ENCODE measurements at places on chromosomes 7 and 10.
A peak's percentile ranks its signal among the peaks of the same experiment; 100 is the strongest.

GRCh38 chr10:5648494-5649457, 17.6 kb downstream of the ASB13 start:
- DNase-seq: no peak

GRCh38 chr10:51080311-51081006, 6.2 kb downstream of the PRKG1 start:
- no peak for DNase-seq

DNA sequence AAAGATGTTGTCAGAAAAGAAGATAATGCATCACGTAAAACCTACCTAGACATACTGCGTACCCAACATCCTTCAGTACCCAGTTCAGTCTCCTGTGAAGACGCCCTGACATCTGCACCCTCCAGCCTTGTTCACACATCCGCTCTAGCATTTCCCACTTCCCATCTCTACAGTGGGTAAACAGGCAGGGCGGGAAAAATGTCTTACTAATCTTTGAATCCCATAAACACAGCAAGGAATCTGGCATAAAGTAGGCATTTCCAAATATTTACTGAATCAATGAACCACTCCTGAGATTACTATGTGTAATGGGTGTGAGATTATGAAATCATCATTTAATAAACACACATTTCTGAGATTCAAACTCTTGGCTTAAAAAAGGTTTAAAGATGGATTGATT, 132.8 kb downstream of the GLI3 start:
- no peak for DNase-seq

GRCh38 chr10:71246591-71247413, 34.4 kb downstream of the UNC5B start:
- no peak for DNase-seq

- DNase-seq: peak; percentile 16
These were observed 451.9 kb downstream of the DPP6 start for GRCh38 chr7:154503962-154504550.

- DNase-seq: no peak
These were observed 408.4 kb upstream of the SHH start for GRCh38 chr7:156220701-156221100.

- DNase-seq: peak; percentile 65
These were observed 652 bp upstream of the PODXL start for GRCh38 chr7:131556909-131557651.

DNA sequence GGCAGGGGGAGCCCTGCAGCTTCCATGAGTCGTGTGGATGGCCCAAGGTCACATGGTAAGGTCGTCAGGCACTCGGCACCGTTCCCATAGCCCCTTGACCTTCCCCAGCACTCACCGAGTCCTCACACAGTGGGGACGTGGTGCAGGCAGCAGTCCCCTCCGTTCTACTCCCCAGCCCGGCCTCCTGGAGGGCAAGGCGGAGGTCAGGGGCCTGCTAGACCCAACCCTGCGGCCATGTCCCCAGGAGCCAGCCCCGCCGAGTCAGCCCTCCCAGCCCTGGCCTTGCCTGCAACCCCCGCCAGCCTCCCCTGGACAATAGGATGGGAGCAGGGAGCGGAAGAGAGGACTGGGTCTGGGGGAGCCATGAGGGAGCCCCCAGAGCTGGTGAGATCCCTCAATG, 65.2 kb downstream of the ELFN1 start:
- no peak for DNase-seq

DNA sequence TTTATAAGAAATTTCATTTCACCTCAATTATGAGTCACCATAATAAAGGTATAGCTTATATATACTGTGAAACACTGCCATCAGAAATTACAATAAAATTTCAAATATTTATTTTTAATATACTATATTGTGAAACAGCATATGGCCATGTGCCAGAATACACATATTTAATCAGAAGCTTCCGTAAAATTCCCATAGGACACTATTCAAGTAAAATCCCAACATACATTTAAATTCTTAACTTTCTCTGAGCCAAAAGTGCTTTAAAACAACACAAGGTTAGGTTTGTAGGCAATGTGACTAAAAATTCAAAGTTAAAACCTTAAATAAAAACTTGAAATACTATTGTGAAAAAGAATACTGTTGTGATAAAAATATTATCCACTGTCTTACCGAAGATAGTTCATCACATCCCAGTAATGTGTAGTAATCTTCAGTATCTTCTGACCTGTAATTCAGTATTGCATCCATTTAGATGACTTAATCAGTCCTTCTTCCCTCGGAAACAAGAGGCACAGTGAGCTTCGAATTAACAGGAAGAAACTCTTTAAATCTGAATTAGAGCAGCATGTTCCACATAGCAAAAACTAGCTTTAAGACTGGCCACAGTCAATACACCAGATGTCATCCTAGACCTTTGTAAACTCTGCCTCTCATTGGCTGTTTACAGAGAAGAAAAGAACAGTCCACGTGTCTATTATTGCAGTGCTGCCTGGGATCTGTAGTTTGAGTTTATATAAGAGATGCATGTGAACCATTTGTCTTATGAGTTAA, at the start of gene DNAJC12:
DNAJC12 (minus strand) TSS at position 648 of the 774 bp plus-strand sequence; CDS start at position 471, 177 bp downstream.
- peak; percentile 49 for DNase-seq

- no peak for DNase-seq
These were observed 74.1 kb upstream of the PRSS58 start for GRCh38 chr7:142331941-142332340.
